ENCODE measurements at places on chromosomes 5 and 9.

DNA sequence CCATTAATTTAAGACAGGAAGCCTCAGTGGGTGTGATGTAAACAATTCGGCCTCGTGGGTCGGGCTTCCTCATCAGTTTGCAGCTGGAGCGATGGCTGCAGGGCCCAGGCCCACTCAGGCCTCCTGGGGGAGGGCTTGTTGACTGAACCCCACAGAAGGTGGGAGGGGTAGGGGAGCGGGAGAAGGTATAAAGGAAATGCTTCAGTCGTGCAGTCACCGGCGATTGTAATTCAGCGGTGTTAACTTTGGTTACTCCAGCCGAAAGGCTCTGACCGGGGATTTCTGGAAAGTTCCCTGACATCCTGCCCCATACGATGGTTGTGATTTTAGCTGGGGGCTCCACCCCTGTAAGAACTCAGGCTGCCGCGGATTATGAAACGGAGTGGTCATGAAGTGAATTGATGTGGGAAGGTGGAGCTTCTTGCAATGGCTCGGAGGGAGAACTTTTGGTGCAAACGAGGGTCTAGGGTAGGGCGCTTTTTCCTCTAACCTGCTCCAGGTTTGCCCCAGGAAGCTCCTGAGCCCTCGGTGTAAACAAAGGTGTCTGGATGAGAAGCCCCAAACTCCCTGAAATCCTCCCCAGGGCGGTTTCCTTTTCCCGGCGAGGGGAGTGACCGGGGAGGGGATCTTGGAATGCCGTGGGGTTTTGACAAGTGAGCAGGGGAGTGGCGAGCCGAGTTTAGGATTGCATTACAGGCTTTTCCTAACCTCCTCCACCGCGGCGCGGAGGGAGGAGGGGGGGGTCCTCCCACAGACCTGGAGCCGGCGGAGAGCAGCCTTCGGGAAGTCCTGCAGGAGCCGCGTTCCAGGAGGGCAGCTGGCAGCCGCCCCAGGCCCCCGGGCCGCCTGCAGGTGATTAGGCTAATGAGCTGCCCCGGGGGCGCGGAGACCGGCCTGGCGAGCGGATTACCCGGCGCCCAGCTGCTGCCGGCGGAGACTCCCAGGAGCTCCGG, 215.5 kb downstream of the PDZD2 start:
- DNase-seq = no peak

- DNase-seq = peak; percentile 79
Observed at GRCh38 chr9:36102742-36103495, 33.6 kb upstream of the GLIPR2 start.

DNA sequence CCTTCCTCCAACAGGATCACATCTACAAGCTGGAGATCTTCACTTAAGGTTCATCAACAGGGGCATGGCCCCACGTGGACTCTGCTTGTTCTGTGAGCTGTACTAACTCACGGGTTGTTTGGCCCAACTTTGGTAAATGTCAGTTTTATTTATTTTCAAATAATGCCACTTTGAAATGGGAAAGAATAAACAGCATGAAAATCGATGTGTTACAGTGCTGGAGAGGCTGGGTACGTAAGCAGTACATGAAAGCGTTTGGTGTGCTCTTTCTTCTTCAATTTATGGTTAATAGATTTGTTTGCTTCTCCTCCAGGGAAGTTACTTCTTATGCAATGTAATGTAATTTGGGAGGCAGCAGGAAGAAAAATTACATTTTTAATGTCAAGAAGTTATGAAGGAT, 389.9 kb upstream of the DAP start:
- DNase-seq = no peak

GRCh38 chr9:132894346-132894745, 15.6 kb downstream of the SPACA9 start:
- no peak for DNase-seq

DNA sequence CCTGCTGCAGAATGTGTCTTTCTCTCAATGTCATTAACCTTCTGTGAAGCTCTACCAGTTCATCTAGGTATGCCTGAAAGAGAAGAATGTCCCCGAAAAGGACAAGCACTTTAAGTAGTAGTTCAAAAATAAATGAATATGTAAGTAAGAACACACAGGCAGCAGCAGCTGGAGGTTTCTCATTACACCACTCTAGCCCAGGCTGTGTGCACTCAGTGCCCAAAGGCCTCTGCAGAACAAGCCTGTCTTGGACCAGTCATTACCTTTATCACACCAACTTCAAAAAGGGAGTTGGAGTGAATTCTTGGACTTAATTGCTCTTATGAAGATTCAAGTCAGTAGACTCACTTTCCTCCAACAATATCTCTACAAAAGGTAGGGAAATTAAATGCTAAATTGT, 268.8 kb downstream of the MLLT3 start:
- DNase-seq = no peak

- no peak for DNase-seq
Observed at GRCh38 chr5:150297934-150298595, 4.6 kb downstream of the ARSI start.

DNA sequence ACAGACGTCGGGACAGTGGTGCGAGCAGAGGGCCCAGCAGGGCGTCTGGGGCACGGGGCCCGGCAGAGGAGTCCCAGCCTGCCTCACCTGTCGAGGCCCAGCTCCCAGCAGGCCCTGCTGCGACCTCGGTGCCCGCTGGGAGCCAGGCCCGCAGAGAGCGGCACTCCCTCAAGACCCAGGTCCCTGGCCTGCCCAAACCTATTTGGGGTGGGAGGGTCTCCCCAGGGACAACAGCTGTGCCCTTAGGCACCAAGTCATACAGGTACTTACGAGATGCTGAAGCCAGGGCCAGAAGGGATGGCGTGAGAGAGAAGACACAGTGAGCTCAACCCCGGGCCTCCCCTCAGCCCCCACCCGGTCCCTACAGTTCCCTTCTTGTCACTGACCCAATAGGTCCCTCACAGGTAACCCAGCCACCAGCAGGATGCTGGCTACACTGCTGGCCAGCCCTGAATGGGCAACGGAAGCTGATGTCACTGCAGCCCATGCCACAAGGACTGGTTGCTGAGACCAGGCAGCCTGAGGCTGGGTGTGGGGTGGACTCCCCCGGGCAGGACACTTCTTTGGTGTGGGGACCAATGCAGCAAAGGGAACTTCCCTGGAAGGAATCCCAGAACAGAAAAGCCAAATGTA, 3.7 kb downstream of the NSMF start:
- no peak for DNase-seq

DNA sequence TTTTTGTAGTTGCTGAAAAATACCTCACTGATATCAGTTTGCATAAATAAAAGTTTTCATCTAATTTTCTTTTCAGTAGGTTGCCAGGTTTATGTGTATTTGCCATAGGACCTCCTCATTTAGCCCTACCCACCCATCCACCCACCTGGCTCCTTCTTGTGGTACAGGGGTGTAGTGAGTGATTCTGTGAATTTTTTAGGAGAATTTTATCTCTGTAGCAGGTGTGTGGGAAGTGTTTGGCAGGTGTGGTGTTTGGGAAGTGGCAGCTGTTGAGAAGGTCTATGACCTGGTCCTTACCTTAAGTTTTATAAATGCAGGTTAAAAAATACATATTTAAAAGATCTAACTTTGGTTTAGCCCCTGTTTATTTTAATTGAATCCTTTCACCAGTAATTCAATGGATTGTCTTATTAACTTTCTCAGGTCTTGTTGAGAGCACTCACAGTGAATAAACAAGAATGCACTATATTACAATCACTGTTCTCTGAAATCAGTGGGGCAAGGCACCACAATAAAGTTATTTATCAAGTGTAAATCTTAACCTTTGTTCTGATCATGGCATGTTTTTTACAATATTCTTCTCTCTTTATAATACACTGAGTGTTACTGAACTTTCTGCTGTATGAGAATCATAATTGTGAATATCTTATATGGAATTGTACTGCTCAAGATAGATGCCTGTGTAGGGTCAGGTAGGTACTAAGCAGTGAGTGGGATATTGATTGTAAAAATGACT, 189.1 kb downstream of the WDR70 start:
- no peak for DNase-seq

DNA sequence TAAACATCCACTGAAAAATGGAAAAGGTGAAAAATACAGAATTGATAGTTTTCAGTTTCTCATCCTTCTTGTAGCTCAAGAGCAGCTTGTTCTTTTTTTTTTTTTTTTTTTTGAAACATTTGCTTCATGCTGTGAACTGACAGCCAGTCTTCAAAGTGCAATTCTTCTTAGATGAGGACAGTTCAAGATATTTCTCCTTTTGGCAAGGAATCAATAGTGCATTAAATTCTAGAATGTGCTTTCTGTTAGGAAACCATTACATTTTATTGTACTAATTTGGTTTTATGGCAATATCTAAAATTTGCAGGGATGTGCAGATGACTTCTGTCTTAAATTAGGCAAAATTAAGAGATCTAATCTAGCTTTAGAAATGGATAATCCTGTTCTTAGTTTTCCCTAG, 969.3 kb upstream of the ACO1 start:
- no peak for DNase-seq

DNA sequence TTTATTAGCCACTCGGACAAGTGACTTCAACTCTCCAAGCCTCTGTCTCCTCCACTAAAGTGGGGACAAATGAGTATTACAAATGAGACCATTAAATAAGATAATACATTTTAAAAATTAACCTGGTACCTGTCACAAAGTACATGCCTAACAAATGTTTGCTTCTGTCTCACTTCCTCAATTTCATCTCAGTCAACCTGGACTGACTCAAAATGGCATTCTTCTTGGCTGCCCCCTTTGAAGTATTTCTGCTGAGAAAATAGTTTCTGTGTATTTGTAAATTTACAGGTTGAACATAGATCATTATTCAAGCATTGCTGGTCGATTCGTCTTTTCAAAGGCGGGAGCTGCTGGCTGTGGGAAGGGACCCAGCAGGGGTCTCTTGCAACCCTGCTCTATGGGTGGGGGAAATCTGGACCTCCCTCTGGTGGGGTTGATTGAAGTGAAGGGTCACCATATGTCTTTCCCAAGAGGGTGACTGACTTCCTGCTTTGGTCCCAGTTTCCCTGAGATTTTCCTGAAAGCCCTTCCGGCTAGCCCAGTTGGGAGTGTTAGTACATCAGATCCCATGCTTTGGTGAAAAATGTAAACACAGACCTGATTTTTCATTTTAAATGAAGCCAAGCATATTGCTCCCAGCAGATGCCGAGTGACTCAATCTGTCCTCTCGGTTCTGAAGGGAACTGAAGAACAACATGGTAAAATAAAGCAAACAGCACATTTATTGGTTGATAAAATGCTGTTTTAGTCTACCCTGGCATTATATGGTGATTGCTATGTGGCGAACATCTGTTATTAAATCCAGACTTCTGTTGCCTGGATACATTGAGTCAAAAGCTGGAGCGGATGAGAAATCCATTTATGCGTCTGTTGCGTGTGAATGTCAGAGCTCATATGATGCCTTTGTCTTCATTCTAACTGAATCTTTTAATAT, 73.0 kb downstream of the KCNIP1 start:
- DNase-seq = no peak

GRCh38 chr5:174309131-174309795, 263.8 kb downstream of the NSG2 start:
- no peak for DNase-seq
